MM.1S (cell line): ENCODE measurements at places on chromosomes 11 and 22.

DNA sequence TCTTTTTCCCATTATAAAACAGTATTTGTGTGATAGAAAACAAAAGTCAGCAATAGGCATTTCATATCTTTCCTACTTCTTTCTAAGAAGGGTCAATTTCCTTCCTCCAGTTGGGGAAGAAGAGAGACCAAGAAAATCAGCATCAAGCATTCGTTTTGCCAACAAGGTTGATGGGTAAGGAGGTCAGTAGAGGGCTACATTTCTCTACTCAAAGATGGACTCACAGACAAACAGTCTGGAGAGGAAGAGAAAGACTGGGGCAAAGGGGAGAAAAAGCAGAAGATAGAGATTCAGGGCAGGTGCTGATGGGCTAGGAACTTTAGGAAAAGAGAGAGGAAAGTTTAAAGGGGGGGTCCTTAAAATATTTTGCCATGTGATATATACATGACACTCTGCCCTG lies 8.6 kb upstream of the MTNR1B start:
- DNase-seq = no peak

GRCh38 chr11:62921573-62922188 lies 518 bp upstream of the CHRM1 start:
- DNase-seq = no peak

GRCh38 chr22:38456272-38456835 lies 1.4 kb upstream of the KCNJ4 start:
- DNase-seq = no peak

DNA sequence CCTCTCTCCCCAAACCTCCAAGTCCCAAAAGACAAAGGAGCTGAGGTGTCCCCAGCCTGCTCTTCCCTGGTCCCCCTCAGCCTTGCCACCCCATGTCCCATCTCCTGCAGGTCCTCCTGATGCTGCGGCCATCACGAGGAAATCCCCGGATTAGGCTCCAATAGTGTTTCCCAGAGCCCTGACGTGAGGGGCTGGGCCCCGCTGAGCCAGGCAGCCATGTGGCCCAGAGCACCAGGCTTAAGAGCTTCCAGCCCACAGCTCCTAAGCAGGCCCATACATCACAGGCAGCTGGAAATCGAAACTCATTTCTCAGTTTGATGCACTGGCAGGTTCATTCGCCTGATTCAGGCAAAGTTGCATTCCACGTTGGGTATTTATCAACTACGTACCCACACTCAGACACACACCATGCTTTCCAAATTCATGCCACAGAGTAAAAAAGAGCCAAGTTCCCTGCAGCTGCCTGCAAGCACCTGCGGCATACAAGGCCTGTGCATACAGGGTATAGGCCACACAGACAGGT lies 114.2 kb downstream of the CHST1 start:
- no peak for DNase-seq

- DNase-seq = no peak
Observed at GRCh38 chr22:37887584-37888378, 18.3 kb upstream of the MICALL1 start.

GRCh38 chr11:11520231-11521015 lies 101.4 kb downstream of the GALNT18 start:
- DNase-seq = no peak
